Activated T-cell treated with anti-CD3 and anti-CD28 coated beads, Interleukin-2, amount 50 U/mL, for 72 hours (primary cell): ENCODE measurements at places on chromosomes 1 and 21. TPM values are rescaled to one million over a fixed set of nuclear protein-coding genes. Genes with fewer than 3 reads are reported as not detected.

DNA sequence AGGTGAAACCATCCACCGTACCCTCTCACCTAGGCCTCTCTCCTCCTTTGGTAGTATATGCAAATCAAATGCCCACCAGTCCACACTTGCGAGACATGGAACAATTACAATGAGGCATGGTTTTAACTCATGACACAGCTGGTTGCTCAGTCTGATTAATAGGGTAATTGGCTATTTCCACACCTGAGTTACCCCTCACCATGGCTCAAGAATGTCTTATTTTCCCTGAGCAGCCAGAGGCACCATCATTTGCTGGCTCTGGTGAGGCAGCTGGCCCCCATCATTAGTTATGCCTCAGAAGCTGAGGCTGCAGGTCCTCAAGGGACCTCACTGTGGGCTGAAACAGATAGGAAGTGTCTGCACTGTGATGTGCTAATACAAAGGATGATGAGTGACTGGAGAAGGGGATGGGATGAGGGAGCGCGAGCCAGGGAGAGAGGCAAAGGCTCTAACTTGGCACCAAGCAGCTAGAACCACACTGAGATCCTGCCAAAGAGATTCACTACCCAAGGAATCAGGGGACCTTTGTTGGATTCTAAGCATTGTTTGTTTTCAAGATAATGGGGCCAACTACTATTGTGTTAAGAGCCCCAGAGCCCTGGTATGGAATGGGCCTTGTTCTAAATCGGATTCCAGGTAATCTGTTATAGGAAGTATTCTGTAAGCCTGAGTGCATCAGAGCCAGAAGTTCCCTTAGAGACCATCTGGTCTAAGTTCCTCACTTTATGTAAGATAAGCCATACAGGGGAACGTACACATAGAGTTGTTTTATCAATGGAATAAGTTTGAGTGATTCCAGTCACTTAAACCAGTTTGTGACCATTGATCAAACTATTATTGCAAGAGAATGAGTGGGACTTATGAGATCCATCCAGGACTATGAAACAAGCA lies 80.0 kb upstream of the CNTN2 start:
- no peak for DNase-seq

- DNase-seq = peak; percentile 23
Observed at GRCh38 chr21:17688912-17689874, 76.5 kb upstream of the BTG3 start.

- no peak for DNase-seq
Observed at GRCh38 chr21:39105341-39105765, 77.9 kb downstream of the PSMG1 start.

The OR2L3 gene
- 0.07 TPM for total RNA-seq

The POU3F1 gene
- not detected for total RNA-seq
